HEK293T (cell line): ENCODE measurements at places on chromosomes 7 and 10.

DNA sequence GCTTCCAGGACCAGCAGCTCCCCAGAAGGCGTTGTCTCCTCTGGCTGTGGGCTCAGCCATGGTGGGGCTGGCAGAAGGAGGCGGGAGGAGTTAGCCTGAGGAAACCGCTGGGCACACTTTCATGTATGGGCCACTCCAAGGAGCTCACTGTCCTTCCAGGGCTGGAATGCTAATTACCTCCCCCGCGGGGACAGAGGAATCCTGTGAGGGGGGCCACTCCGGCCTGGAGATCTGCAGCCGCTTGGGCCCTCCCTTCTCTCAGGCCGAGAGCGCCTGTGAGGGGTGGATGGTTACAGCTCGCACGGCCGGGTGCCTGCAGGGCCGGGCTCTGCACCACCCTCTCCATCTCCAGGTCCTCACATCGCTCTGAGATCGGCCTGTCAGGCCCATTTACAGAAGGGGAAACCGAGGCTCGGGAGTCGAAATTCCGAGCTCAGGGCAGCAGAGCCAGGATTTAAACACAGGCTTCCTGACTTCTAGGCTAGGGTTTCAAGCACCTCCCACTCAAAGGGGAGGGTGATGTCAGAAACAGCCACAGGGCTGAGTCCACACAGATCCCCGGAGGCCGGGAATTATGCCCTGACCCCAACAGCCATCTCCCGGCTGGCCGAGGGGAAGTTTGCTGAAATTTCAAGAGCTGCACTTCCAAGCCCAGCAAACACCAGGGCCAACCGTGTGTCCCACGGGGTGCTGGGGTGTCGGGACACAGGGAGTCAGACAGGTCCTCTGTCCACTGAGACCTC is 59.1 kb downstream of the PDGFA start:
- no peak for DNase-seq

- no peak for DNase-seq
Observed at GRCh38 chr7:92904244-92905131, 68.1 kb upstream of the CDK6 start.

- DNase-seq: no peak
Observed at GRCh38 chr10:125419146-125419545, 258.8 kb upstream of the CTBP2 start.

DNA sequence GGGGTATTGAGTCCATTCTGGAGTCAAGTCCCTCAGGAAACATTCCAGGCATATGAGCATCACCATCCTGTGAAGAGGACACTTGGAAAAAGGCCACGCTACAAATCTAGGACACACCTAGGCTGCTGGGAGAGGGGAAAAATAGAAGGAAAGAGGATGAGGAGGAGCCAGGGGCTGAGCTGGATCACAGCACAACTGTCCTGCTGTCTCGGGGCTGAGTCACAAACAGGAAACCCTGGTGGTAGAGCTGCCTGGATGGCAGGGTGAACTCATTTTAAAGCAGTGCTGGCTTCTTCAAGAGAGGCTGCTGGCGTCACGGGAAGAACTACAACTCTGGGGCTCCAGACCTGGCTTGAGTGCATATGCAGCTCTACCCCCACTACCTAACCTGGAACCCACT is 151.5 kb downstream of the RNF216 start:
- no peak for DNase-seq

GRCh38 chr7:151940048-151940811 is 16.0 kb upstream of the GALNTL5 start:
- DNase-seq: no peak

DNA sequence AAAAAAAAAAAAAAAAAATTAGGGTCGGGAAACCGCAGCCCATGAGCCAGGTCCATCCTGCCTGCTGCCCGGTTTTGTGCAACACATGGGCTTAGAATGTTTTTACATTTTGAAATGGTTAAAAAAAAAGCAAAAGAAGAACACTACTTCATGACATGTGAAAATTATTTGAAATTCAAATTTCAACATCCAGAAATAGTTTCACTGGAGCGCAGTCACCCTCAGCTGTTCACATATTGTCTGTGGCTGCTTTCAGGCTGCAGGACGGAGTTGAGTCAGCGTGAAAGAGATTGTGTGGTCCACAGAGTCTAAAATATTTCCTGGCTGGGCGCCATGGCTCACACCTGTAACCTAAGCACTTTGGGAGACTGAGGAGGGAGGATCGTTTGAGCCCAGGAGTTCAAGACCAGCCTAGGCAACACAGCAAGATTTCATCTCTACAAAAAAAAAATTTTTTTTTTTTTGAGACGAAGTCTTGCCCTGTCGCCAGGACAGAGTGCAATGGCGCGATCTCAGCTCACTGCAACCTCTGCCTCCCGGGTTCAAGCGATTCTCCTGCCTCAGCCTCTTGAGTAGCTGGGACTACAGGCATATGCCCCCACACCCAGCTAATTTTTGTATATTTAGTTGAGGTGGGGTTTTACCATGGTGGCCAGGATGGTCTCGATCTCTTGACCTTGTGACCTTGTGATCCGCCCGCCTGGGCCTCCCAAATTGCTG is 63.9 kb upstream of the ECHDC3 start:
- DNase-seq: no peak

- no peak for DNase-seq
Observed at GRCh38 chr7:148624735-148625134, 34.2 kb downstream of the C7orf33 start.

DNA sequence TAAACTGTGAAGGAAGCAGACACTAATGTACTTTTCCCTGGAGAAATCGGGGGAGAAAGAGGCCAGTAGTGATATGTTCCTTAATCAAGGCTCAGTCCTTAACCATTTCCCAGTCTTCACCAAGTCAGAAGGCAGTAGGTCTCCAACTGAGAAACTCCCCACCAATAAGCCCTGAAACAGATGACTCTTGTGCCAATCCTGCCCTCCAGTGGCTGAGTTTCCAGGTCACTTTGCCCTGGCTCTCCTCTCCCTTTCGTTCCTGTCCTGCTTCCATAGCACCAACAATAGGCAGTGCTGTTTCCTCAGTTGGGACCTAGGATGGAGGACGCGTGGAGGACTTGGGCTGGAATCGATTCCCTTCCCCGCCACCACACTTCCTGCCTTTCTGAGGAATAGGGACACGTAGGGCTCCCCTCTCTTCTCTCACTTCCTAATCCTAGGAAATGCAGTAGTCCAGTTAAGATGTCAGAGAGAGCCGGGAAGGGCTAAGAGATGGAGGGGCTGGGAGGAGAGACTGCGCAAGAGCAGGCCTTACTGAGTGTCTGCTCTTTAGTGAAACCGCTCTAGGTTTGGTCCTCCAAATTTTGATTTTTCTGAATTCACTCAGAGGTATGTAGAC is 23.4 kb downstream of the ATOH7 start:
- DNase-seq: peak; percentile 70

DNA sequence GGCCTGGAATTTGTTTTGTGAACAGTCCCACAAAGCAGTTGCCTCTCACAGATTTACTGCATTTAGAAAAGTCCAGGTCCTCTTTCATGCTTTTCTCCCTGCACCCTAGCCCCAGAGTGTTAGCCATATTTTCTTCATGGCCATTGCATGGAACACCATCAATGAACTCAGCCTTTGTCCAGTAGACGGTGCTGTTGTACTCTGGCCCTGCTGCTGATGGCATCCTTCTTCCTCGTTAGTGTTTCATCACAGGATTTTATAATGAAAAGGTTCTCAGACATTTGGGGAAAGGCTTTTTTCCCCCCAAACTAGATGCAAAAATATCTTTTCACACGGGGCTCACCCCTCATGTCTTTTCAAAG is 93.0 kb upstream of the SLC25A13 start:
- DNase-seq: peak; percentile 55

DNA sequence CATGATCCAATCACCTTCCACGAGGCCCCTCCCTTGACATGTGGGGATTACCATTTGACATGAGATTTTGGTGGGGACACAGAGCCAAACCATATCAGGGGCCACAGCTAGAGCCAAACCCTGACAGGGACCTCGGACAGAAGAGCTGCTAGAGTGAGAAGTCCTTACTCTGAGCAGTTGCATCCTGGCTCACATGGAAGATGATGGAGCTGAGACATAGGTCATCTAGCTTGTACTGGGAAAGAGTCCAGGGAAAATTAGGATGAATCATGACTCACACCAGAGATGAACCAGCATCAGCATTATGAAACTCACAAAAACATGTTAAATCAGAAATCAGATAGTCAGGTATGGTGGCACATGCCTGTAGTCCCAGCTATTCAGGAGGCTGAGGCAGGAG is 12.8 kb upstream of the FMC1 start:
- no peak for DNase-seq

DNA sequence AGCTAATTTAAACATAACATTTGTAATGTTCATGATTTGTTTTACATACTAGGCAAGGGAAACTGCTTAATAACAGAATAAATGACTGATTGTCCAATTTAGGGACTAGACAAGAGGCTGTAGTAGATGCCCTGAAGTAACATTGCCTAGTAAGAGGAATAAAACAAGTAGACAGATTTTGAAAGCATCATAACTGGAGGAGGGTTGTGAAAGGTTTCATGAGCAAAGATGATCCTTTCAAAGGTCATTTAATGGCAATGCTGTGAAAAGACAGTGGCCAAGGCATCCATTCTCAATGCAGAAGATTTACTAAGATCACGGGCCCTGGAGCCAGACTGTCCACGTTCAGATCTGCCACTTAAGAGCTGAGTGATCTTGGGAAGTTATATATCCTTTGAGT is 44.8 kb upstream of the HHEX start:
- DNase-seq: no peak

DNA sequence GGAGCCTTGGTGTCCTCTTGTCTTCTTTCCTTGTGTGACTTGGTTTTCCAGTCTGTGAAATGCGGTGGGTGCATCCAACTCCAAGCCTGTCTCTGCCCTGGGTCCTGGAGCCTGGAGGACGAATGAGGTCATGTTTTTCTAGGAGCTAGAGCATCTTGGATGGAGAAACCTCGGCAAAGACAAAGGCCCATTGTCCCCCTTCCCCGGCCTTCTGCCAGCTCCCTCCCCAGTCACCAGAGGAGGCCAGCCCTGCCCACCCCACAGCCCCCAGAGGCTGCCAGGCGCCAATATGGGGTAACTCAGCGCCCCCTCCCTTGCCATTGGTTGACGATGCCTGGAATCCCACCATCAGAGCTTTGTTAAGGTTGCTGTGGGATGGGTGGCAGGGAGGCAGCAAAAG is 40.4 kb downstream of the KCTD7 start:
- DNase-seq: no peak

DNA sequence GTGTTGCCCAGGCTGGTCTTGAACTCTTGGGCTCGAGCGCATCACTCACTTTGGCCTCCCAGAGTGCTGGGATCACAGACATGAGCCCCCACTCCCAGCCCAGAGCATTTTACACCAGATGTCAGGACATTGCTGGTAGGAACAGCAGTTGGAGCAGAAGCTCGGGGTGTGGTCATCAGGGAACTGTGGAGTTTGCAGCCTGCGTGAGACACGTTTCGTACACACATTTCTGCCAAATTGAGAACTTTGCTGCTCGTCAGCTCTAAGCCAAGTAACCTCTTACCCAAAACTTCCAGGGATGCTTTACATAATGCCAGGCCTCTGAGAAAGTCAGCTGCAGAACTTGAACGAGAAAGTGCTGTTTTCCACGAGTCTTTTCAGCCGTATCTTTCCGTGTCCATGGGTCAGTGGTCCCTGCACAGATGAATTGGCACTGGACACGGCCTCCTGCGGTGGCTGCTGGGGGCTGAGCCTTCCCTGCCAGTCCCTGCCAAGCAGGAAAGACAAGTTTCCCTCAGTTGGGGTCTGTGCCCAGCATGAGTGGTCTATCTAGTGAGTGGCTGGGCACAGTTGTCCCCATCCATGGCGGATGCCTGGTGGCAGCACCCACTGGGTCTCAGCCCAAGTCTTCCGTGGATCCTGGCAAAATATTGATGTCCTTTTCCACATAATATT is 54.4 kb downstream of the DNAJB6 start:
- no peak for DNase-seq

- DNase-seq: no peak
Observed at GRCh38 chr7:149736478-149737360, 36.7 kb downstream of the ZNF467 start.

DNA sequence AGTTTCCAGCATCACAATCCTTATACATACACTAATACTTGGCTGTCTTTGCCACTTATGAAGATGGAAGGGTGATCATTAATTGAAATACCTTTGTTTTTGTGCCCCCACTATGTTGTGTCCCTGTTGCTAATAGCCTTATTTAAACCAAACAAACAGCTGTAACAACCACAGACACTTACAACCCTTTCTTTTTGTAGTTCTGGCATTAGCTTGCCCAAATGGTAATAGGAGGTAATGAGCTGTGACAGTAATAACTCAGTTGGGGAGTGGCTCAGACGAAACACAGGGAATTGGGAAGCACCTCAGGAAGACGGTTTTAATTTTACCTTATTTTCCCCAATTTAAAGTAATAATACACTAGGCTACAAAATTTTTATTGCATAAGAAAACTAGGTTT is 83.4 kb downstream of the MDFIC start:
- no peak for DNase-seq

GRCh38 chr7:90749774-90750173 is 153.7 kb downstream of the CDK14 start:
- peak; percentile 11 for DNase-seq

- DNase-seq: no peak
Observed at GRCh38 chr7:100627238-100627549, 14.2 kb downstream of the TFR2 start.

- no peak for DNase-seq
Observed at GRCh38 chr7:23539494-23539907, 7.7 kb upstream of the TRA2A start.

- no peak for DNase-seq
Observed at GRCh38 chr10:96587264-96588059, 650 bp upstream of the TM9SF3 start.

- DNase-seq: no peak
Observed at GRCh38 chr10:93369588-93370164, 112.5 kb downstream of the MYOF start.

DNA sequence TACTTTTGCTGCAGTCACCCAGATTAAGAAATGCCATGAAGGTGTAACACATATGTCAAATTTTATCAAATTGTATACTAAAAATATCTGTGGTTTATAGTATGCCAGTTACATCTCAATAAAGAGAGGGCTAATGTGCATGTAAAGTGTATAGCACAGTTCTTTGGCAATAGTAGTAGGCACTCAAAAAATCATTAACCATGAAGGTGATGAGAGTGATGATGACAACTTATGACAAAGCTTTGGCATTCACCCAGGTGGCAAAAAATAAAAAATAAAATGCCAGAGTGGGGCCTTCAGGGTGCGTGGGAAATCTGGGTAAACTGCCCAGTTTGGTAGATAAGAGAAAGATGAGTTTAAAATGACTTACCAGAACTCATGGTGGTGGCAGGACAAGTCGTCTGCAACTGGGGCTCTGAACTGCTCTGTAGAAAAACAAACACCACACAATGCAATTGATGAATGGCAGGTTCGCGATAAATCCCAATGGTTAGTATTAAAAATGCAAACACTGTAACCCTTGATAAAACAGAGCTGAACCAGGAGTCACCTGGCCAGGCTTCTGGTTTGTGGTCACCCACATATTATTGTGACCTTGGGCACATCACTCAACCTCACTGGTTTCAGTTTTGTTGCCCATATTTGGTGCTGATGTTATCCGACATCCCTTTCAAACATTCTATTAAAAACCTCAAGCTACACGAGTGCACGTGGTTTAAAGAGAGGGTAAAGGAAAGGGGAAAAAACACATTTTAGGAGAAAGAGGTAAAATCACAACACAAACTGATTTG is 120.2 kb downstream of the SORBS1 start:
- no peak for DNase-seq

- DNase-seq: no peak
Observed at GRCh38 chr7:86598721-86599120, 45.0 kb upstream of the GRM3 start.

- DNase-seq: no peak
Observed at GRCh38 chr7:30914596-30914995, 2.9 kb downstream of the AQP1 start.
